ENCODE measurements at places on chromosomes 16 and 17.

- DNase-seq: no peak
Measured at GRCh38 chr16:83554540-83554939, 253.2 kb upstream of the HSBP1 start.

- no peak for DNase-seq
Measured at GRCh38 chr17:68020409-68020756, 15.2 kb upstream of the KPNA2 start.

DNA sequence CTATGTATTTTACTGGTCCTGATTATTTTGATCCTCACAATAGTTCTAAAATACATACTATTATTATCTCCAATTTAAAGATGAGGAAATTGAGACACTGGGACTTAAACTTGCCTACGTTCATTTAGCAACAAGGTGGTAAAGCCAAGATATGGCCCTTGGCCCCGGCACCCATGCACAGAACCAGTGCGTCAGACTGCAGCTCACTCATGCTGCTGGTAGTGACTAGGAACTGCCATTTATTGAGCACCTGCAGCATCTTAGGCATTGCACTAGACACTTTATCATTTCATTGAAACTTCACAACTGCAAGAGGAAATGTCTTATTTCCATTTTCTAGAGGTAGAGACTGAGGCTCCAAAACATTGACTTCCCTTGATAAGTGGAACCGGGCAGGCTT is 93.3 kb downstream of the RAB11FIP4 start:
- no peak for DNase-seq

DNA sequence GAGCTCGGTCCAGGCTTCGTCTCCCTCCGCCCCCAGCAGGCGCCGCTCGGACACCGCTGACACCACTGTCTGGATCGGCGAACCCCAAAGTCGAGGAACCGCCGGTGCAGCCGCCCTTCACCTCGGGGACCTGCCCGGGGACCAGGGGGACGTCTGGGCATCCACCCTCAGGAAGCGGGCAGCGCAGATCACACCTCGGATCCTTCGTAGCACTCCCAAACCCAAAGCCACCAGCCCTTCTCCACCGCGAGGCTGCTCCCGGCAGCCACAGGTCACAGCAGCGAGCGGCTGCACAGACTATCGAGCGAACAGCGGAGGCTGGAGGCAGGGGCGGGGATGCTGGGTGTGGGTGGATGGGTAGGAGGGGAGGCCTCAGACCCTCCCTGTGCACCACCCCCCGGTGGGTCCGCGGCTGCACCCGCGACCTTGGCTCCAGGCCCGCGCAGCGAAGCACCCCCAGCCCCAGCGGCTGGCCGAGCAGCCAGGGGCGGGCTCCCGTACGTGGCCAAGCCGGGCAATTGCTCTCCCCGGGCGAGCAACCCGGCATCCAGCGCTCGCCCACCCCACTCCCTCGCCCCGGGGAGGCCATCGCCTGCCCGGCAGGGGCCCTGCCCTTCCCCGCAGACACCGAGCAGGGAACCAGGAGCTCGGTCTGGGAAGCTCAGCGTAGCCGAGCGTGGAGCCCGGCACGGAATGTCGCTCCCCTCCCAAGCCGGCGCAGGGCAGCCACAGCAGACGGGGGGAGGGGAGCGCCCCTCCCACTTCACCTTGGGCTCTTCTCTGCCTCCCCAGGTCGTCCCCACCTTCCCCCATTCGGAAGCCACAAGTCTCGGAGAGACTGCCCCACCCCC is 1.0 kb downstream of the SDK2 start:
- no peak for DNase-seq

- no peak for DNase-seq
Measured at GRCh38 chr17:40680998-40681397, 16.0 kb upstream of the KRT222 start.

DNA sequence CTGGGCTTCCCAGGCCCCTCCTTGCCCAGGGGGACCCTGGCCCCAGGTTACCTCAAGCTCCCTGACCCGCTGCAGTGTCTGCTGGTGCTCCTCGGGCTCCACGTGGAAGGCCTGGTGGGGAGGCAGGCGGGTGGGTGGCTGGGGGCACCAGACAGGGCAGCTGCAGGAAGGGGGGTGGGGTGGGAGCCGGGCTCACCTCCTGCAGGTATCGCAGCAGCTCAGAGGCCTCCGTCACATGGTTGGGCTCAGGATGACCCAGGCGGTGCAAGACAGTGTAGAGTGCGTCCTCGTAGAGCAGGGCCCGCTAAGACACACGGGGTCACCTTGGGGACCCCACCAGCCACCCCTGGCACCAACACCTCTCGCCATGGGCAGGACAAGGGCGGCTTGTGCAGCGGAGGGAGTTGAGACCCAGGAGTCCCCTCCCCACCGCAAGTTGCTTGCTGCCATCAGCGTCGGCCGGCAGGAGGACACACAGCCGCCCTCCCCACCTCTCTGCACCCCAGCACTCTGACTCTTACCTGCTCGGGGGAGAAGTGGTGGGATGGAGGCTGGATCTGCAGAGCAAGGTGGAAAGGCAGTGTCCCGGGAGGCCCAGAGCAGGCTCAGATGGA is 1.1 kb downstream of the UNC13D start:
- DNase-seq: no peak

- no peak for DNase-seq
Measured at GRCh38 chr16:30570636-30571444, 674 bp downstream of the ZNF688 start.

DNA sequence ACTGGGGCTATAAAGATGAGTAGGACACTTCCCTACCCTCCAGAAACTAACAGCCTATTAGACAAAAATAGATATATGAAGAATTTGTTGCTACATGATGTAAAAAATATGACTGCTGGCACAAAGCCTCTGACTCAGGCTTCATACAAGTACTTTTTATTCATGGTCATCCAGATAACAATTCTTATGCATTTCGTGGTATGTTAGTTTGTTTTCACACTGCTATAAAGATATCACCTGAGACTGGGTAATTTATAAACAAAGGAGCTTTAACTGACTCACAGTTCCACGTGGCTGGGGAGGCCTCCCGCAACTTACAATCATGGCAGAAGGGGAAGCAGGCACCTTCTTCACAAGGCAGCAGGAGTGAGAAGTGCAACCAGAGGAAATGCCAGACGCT is 112.5 kb upstream of the HLF start:
- DNase-seq: no peak

- no peak for DNase-seq
Measured at GRCh38 chr16:57266531-57267260, 17.8 kb downstream of the PLLP start.

- no peak for DNase-seq
Measured at GRCh38 chr17:66222798-66223350, 6.3 kb downstream of the APOH start.

- DNase-seq: no peak
Measured at GRCh38 chr16:66277311-66278070, 89.0 kb upstream of the CDH5 start.

DNA sequence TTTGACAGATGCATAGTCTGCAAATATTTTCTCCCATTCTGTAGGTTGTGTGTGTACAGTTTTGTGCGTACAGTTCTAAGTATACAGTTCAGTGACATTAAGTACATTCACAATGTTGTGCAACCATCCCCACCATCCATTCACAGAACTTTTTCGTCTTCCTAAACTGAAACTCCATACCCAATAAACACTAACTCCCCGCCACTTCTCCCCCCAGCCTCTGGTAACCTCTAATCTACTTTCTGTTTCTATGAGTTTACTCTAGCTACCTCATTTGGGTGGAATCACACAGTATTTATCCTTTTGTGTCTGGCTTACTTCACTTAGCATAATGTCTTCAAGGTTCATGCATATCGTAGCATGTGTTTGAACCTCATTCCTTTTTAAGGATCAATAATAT is 14.3 kb downstream of the PIK3R5 start:
- DNase-seq: no peak

Data from suppressor macrophage (primary cell).